ENCODE measurements at places on chromosomes 12 and 14. TPM values are rescaled to one million over a fixed set of nuclear protein-coding genes. Genes with fewer than 3 reads are reported as not detected.
A peak's percentile ranks its signal among the peaks of the same experiment; 100 is the strongest.

The B4GALNT1 gene
- total RNA-seq, result 0.28 TPM

DNA sequence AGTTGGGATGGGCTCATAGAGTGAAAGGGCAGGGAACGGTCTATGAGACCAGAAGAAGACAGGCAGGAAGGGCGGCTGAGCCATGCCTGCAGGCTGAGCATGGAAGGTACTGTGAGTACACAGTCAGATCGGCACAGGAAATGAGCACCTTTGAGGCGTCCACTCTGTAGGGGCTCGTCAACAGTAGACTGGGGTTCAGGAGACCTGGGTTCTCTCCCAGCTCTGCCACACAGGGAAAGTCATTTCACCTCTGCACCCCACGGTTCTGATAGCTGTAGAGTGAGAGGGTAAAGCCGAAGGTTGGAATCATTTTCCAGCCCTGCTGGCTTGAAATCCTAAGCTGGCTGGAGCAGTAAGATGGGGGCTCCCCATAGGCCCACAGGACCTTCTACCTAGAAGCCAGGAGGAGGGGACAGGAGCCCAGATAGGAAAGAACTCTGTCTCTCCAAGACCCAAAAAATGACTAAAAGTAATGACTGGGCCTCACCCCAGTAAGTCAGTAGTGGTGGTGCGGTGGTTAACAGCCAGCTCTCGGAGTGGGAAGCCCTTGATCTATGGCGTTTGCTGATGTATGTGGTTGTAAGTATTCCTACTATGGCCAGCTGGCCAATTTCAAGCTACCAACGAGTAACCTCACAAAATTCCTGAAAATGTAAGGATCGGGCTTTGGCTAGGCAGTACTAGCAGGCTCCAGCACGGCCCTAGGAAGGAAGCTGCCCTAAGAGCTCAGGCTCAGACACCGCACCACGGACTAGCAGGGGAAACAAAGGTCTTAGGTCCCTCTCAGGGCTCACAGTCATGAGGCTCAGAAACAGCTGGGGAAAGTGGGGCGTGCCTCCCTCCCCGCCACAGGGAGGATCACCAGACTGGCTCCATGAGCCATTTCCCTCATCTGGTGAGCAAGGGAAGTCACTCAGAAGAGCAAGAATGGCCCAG is 10.3 kb upstream of the CD27 start:
- H3K4me1 ChIP-seq, result peaks cover 3% of the 10 kb centered on the region
- H3K4me3 ChIP-seq, result no peak overlapping the region
- DNase-seq, result no peak
- H3K27me3 ChIP-seq, result no peaks in the 10 kb centered on the region

DNA sequence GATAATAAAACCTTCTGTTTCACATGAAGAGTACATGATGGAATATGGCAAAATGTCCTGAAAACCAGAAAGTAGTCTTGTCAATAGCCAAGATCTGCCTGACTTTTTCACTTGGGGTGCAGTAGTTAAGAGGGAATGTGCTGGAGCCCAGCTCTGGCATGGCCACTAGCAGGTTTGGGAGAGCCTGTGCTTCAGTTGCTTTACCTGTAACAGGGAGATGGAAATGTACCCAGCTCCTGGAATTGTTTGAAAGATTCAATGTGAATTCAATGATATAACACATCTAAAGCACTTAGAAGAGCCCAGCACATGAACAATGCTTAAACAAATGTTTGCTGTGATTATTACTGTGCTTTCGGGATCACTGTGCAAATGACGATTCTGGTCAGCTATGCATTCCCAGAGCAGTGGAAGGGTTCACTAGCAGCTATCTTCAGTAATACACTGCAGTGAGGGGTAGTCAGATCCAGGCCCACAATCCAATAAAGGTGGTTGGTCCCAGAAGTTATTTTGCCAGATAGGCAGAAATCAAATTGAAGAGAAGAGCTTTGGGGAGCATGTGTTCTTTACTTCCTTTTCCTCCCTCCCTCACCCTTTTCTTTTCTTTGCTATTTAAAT is 224.9 kb downstream of the APAF1 start:
- DNase-seq, result no peak
- H3K27ac ChIP-seq, result no peak overlapping the region
- no peaks in the 10 kb centered on the region for H3K36me3 ChIP-seq
- H3K4me3 ChIP-seq, result no peak overlapping the region

- no peak for DNase-seq
- H3K27ac ChIP-seq, result no peak overlapping the region
- H3K27me3 ChIP-seq, result no peaks in the 10 kb centered on the region
- H3K4me3 ChIP-seq, result no peak overlapping the region
- no peaks in the 10 kb centered on the region for H3K4me1 ChIP-seq
- no peaks in the 10 kb centered on the region for H3K36me3 ChIP-seq
Measured at GRCh38 chr12:114347861-114348260, 58.1 kb downstream of the TBX5 start.

The CLEC14A gene
- total RNA-seq, result not detected

DNA sequence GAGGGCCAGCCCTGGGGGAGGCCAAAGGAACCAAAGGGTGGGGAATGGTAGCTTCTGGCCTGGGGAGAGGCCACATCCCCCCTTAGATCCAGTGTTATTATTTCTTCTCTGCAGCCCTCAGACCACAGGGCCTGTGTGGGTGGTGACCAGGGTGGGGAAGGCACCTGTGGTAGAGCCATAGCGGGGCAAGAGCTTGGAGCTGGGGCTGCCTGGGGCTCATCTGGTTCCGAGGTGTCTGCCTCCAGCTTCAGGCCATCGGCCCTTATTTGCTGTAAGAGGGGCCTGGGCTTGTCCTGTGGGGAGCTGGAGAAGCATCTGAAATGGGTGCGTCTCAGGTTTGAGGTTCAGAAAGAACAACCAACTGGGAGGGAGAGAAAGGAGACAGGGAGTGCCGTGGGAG is 2.1 kb upstream of the B3GNT4 start:
- DNase-seq, result no peak
- no peaks in the 10 kb centered on the region for H3K36me3 ChIP-seq
- H3K4me1 ChIP-seq, result peaks cover 3% of the 10 kb centered on the region
- H3K27ac ChIP-seq, result no peak overlapping the region
- peaks cover 51% of the 10 kb centered on the region for H3K27me3 ChIP-seq
- H3K4me3 ChIP-seq, result no peak overlapping the region

GRCh38 chr12:30169839-30170591 is 386.3 kb upstream of the TMTC1 start:
- peak; percentile 66 for DNase-seq
- peaks cover 51% of the 10 kb centered on the region for H3K27me3 ChIP-seq
- peak overlapping the region; percentile 50 for H3K4me3 ChIP-seq
- no peak overlapping the region for H3K27ac ChIP-seq
- no peaks in the 10 kb centered on the region for H3K36me3 ChIP-seq

DNA sequence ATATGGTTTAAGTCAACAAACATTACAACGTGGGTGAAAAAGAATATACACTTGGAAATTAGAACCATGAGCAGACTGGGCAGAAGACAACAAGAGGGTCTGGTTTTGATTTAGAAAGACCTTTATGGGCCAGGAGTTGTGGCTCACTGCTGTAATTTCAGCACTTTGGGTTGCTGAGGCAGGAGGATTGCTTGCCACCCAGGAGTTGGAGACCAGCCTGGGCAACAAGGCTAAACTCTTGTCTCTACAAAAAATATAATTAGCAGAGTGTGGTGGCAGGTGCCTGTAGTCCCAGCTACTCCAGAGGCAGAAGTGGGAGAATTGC is 2.7 kb upstream of the NFKBIA start:
- no peaks in the 10 kb centered on the region for H3K27me3 ChIP-seq
- H3K4me3 ChIP-seq, result no peak overlapping the region
- H3K36me3 ChIP-seq, result no peaks in the 10 kb centered on the region
- H3K27ac ChIP-seq, result no peak overlapping the region
- DNase-seq, result no peak
- H3K4me1 ChIP-seq, result peaks cover 7% of the 10 kb centered on the region

The TDG gene
- total RNA-seq, result 60.2 TPM

DNA sequence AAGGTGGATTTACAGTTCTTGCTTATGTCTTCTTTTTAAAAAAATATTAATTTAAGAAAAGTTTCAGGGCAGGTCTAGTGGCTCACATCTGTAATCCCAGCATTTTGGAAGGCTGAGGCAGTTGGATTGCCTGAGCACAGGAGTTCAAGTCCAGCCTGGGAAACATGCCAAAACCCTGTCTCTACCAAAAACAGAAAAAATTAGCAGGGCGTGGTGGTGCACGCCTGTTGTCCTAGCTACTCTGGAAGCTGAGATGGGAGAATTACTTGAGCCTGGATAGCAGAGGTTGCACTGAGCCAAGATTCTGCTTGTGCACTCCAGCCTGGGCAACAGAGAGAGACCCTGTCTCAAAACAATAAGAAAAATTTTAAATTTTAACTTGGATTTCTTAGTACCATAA is 5.4 kb upstream of the TAS2R46 start:
- no peak overlapping the region for H3K27ac ChIP-seq
- no peaks in the 10 kb centered on the region for H3K36me3 ChIP-seq
- no peaks in the 10 kb centered on the region for H3K27me3 ChIP-seq
- no peaks in the 10 kb centered on the region for H3K4me1 ChIP-seq

The STXBP6 gene
- total RNA-seq, result 5.9 TPM

The GTF2A1 gene
- total RNA-seq, result 63.1 TPM

- H3K4me1 ChIP-seq, result no peaks in the 10 kb centered on the region
- DNase-seq, result no peak
- no peak overlapping the region for H3K4me3 ChIP-seq
- no peaks in the 10 kb centered on the region for H3K27me3 ChIP-seq
- no peak overlapping the region for H3K27ac ChIP-seq
Measured at GRCh38 chr12:82765971-82766705, 79.4 kb downstream of the TMTC2 start.

- no peak for DNase-seq
- no peak overlapping the region for H3K27ac ChIP-seq
- peaks cover 31% of the 10 kb centered on the region for H3K4me1 ChIP-seq
- no peak overlapping the region for H3K4me3 ChIP-seq
Measured at GRCh38 chr12:62722971-62723680, 211.8 kb downstream of the PPM1H start.

The UBE3B gene
- 28.4 TPM for total RNA-seq

The TPPP2 gene
- total RNA-seq, result not detected

- peaks cover under 1% of the 10 kb centered on the region for H3K27me3 ChIP-seq
- H3K4me1 ChIP-seq, result peaks cover 9% of the 10 kb centered on the region
- H3K36me3 ChIP-seq, result no peaks in the 10 kb centered on the region
- H3K27ac ChIP-seq, result no peak overlapping the region
- H3K4me3 ChIP-seq, result no peak overlapping the region
- DNase-seq, result no peak
Measured at GRCh38 chr14:50864946-50865345, 6.9 kb upstream of the ABHD12B start.

DNA sequence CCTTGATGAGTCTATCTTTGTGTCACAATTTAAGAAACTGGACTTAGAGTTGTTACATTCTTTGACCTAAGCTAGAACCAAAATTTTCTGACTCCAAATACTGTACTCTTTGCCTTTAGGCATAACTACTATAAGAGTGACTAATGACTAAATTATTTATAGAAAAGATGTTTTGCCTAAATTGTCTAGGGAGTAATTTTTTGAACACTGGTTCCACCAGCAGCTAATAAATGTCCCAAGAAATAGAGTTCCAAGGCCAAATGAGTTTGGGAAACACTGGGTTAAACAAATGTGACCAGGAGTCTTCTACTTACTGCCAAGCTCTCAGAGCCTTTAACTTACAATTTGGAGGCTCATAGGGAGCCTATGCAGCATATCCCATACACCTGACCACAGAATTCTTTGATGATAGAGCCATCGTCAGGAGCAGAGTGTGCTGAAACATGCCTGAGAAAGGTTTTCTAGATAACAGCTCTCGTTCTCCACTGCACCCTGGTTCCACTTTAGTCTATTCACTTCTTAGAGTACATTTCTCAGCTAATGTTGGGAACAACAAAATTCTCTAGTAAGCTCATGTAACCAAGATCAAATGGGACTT is 215.9 kb upstream of the HMGA2 start:
- H3K36me3 ChIP-seq, result no peaks in the 10 kb centered on the region
- no peak overlapping the region for H3K4me3 ChIP-seq
- H3K4me1 ChIP-seq, result peaks cover 5% of the 10 kb centered on the region
- no peak overlapping the region for H3K27ac ChIP-seq

DNA sequence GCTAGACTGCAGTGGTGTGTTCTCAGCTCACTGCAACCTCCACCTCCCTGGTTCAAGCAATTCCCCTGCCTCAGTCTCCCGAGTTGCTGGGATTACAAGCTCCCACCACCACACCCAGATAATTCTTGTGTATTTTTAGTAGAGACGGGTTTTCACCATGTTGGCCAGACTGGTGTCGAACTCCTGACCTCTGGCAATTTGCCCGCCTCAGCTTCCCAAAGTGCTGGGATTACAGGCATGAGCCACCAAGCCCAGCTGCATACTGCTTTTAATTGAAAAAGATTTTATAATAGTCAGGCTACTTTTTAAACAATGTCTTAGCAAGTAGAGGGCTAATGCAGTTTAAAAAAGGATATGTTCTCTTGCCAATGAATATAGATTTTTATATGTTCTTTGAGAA is 668.9 kb downstream of the SLC6A15 start:
- no peak for DNase-seq
- no peak overlapping the region for H3K27ac ChIP-seq
- no peaks in the 10 kb centered on the region for H3K36me3 ChIP-seq
- H3K4me1 ChIP-seq, result no peaks in the 10 kb centered on the region

GRCh38 chr12:96208346-96208745 is 14.2 kb downstream of the ELK3 start:
- H3K4me3 ChIP-seq, result no peak overlapping the region
- no peaks in the 10 kb centered on the region for H3K27me3 ChIP-seq
- H3K36me3 ChIP-seq, result no peaks in the 10 kb centered on the region
- DNase-seq, result no peak
- no peaks in the 10 kb centered on the region for H3K4me1 ChIP-seq
- no peak overlapping the region for H3K27ac ChIP-seq

The VWF gene
- 8.0 TPM for total RNA-seq

DNA sequence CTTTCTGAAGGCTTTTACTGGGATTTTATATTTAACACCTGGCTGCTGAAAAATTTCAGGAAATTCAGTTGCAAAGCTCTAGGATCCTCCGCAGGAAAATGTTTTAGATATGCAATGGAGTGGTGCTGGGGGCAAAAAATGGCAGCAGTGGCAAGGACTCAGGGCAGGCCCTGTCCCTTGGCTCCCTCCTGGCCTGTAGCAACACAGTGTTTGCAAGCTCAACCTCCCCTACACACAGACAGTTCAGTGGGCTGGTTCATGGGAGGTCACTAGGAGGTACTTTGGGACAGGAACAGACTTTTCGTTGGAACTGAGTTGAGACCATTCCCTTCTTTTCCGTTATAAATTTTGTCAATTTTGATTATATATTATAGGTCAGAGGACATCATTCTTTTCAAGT is 270.4 kb downstream of the ADAMTS20 start:
- no peaks in the 10 kb centered on the region for H3K4me1 ChIP-seq
- H3K36me3 ChIP-seq, result no peaks in the 10 kb centered on the region

DNA sequence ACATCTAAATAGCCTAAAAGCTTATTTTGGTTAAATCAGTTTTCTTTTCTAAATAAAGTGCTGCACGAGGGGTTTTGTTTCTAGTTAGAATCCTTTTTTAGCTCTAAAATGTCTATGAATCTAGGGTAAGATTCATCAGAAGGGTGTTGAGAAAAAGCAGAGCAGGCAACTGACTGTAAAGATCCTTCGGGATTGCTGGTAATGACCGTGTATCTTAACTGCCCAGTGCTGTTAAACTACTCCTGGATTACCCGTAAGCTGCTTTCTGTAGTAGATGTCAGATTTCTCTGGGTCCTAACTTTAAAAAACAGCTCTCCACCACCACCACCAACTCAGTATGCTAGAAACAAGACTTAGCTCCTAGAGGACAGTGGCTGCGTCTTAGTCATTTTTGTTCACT is 39.2 kb downstream of the DACT1 start:
- no peak overlapping the region for H3K4me3 ChIP-seq
- no peak for DNase-seq
- H3K4me1 ChIP-seq, result no peaks in the 10 kb centered on the region
- no peaks in the 10 kb centered on the region for H3K27me3 ChIP-seq
- H3K27ac ChIP-seq, result no peak overlapping the region

Measured in neural progenitor cell (in vitro differentiated cells).